NCI-H1436 treated with DMSO at 0.1 percent for 48 hours (cell line): ENCODE measurements at places on chromosomes 3 and 15.

DNA sequence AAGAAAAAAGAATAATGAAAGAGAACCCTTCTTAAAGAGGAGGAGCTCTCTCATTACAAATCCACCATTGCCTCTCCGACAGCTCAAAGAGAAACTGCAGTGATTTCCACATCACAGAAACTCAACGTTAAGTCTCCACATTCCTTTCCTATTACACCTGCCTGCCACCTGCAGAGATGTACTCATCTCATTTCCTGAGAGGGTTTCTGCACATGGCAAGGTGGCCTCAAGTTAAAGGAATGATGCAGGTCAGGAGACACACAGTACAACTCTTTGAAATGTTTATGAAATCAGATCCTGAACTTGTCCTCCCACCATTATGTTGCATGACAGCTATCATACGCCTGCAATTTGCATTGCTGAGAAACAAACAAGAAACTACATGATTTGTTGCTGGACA lies 458.4 kb upstream of the ADAMTS9 start:
- no peak for DNase-seq

GRCh38 chr15:48632651-48633050 lies 12.9 kb downstream of the FBN1 start:
- DNase-seq, result no peak

DNA sequence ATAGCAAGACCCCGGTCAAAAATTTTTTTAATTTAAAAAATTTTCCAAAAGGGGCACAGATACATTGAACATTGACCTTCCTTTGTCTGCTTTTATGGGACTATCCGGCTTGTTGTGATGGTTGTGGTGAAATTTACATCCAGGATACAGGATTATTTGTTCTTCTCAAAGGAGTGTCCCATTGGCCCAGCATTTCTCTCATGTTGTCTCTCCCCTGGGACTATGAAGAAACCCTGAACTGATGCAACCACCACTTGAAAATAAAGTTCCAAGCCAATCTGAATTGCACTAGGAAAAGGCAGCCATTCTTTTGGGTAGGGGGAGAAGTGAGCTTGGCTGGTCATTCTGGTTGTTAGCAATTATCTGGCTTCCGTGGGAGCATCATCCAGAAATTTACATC lies 58.4 kb downstream of the PPARG start:
- no peak for DNase-seq

GRCh38 chr3:153078826-153079225 lies 83.2 kb upstream of the RAP2B start:
- no peak for DNase-seq

GRCh38 chr15:65101411-65101890 lies 13.5 kb downstream of the UBAP1L start:
- no peak for DNase-seq

DNA sequence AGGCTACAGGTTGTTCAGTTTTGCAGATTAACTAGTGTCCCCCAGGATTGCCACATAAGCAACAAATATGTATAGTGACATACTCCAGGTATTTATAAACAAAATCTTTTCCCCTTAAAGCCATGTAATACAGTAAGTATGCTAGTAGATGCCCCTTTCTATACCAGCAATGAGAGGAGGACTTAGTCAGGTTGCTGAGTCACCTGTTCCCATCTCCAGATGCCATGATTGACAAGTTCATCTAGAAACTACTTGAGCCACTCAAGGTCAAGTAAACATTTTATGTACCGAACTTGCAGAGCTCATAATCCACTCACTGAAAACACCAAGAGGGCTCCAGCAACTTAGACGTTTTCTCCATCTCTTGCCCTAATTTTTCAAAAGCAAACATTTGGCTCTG lies 18.2 kb downstream of the SLC9A9 start:
- DNase-seq, result no peak

DNA sequence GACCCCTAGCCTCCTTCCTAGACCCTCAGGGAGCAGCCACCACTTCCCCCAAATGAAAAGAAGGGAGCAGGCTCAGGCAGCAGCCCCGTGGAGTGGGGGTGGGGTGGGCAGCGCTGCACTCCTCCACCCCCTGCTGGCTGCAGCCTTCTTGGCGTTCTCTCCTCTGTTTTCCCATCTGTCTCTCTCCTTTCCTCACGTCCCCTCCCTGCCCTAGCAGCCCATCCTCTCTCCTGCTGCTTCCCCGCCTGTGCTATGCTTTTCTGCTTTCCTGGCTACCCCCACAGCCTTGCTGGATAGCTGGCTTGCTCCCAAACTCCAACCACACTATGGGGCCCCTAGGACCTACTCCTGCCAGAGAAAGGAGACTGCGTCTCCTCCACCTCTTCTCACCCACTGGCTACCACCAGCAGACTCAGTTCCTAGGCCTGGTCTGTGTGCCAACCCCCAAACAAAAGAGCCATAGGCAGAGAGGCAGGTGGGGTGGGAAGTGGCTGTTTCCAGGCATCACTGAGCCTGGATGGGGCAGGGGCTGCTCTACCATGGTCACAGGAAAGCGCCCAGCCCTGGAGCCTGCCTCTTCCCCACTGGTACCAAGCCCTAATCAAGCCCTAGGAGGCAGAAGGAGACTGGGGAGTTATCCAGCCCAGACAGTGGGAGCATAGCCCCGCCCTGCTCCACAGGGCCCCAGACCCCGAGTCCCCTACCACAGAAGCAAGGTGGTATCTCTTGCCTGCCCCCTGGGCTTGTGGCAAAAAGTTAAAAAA lies 3.4 kb upstream of the DISP2 start:
- DNase-seq, result no peak

- no peak for DNase-seq
Measured at GRCh38 chr15:88012688-88013087, 243.9 kb downstream of the NTRK3 start.

GRCh38 chr3:27089645-27090044 lies 279.5 kb downstream of the NEK10 start:
- DNase-seq, result no peak

GRCh38 chr3:71218508-71218907 lies 365.0 kb downstream of the FOXP1 start:
- DNase-seq, result no peak

- DNase-seq, result no peak
Measured at GRCh38 chr3:28726840-28727239, 378.2 kb upstream of the AZI2 start.

DNA sequence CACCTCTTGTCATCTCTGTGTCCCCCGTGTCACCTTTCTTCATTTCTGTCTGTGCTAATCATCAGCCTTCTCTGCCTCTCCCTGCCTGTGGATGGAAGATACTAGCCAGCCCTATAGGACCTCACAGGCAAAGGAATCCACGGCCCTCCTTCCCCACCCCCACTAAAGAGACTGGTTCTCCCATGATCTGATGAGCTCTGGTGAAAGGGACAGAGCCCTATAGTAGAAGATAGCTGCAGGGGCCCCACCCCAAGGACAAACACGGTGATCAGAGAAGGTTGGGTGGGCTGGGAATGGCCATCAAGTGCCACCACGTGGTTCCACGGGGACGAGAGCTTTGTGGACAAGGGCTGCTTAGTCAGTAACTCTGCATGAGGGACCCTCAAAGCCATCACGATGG lies 27.8 kb upstream of the RASA2 start:
- DNase-seq, result no peak

DNA sequence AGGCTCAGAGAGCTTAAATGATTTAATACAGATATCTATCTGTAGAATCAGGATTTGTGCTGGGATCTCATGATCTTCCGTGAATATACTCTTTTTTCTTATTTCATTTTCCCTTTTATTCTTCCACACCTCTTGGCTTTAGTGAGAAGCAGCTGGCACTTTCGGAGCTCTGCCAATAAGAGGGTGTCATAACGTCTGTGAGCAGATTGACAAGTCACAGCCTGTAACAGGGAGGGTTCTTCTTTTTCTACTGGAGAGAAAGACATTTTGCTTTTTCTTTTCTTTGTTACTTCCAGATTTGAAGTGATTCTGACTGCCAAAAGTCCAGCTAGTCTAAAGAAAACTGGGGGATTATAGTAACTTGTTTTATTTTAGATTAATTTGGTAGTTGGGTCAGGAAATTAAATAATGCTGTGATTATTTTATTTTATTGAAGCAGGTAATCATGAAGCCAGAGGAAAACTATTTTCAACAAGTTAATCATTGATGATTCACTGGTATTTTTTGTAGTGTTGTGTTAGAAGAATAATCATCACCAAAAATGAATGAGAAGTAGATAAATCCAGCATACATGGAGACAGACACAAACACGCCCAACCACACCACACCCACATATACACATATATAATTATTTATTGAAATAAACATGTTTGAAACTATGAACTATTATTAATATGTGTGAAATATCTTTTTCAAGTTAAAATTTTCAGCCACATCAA lies 69.8 kb downstream of the TNFAIP8L3 start:
- no peak for DNase-seq

DNA sequence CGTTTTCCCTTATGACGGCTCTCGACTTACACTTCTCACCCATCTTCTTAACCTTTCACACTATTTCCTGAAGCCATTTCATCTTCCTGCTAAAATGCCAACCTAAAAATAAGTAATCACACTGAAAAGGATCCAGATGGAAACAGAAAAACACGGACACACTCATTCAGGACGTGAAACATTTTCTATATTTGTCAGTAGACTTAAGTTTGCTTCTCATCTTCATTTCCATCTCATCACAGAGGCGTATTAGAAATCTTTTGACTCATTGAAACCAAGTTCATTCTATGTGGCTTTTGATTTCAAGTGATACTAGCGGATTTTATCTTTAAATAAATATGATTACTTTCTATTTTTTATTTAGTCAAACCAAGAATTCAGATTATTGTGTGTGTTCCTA lies 27.4 kb upstream of the DLG1 start:
- no peak for DNase-seq

- DNase-seq, result no peak
Measured at GRCh38 chr15:101092156-101092866, 159.5 kb downstream of the CHSY1 start.

DNA sequence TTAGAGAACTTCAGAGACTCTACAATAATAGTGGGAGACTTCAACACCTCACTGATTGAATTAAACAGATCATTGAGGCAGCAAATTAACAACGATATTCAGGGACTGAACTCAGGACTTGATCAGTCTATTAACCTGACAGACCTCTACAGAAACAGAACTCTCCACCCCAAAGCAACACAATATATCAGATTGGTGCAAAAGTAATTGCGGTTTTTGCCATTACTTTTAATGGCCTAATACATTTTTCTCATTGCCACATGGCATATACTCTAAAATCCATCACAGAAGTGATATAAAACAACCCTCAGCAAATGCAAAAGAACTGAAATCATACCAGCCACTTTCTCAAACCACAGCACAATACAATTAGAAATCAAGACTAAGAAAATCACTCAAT lies 298.1 kb upstream of the SGO1 start:
- DNase-seq, result no peak

GRCh38 chr3:42666577-42666998 lies 13.1 kb downstream of the ZBTB47 start:
- DNase-seq, result no peak

GRCh38 chr3:157477441-157477840 lies 25.8 kb downstream of the VEPH1 start:
- no peak for DNase-seq

- DNase-seq, result no peak
Measured at GRCh38 chr15:51737522-51738305, at the start of gene LYSMD2. Gene LYSMD2 (minus strand): TSS chr15:51737655. CDS start chr15:51737622, 33 bp downstream.

GRCh38 chr3:182713743-182714517 lies 79.4 kb upstream of the ATP11B start:
- peak; percentile 49 for DNase-seq

GRCh38 chr3:188183452-188183851 lies 29.5 kb downstream of the LPP start:
- no peak for DNase-seq

- DNase-seq, result no peak
Measured at GRCh38 chr3:24296441-24297205, 198.0 kb downstream of the THRB start.

- no peak for DNase-seq
Measured at GRCh38 chr15:75830910-75831805, 12.1 kb upstream of the UBE2Q2 start.
